ENCODE measurements at places on chromosomes 16 and 17.

- no peak for DNase-seq
Observed at GRCh38 chr17:34996422-34997285, 16.3 kb downstream of the LIG3 start.

DNA sequence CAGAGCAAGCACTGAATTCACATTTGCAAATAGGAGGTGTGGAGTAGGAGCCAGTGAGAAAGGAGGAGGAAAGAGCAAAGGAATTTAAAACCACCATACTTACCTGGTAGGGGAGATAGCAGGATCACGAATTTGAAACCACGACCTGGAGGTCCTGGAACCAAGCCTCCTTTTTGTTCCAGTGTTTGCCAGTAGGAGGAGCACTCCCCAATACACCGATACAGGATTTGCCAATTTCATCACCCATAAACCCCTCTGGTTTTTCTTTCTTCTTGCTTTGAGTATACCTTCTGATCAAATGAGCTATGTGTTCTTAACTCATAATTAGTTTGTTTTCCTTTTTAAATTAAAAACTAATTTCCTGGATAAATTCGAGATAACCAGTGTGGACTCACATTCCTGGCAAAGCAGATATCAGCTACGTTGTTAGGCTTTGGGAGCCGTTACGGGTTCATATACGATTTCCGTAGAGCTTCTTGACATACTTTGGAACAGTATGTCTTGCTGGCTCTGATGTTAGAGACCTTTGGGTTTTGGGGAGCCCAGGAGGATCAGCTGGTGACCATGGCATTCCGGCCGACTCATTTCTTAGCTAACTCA is 22.7 kb downstream of the BCO1 start:
- DNase-seq, result no peak

GRCh38 chr16:62298600-62298999 is 262.4 kb upstream of the CDH8 start:
- DNase-seq, result no peak

DNA sequence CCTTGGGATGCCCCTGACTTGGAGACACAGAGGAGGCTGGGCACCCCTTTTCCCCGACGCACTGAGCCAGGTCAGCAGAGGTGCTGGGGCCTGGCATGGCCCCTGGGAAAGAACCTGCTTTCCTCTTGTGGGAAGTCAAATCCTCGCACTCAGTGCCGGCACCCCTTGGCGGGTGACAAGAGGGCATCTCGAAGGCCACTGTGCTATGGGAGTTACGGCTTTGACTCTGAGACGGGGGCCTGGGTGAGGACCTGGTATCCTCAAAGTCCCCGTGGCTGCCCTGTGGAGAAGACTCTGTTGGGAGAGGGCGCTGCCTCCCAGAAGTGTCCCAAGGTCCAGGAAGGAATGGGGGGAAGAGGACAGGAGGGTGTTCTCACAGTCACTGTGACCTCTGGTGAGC is 117.0 kb downstream of the METRNL start:
- no peak for DNase-seq

GRCh38 chr16:69511651-69512050 is 54.1 kb upstream of the NFAT5 start:
- DNase-seq, result no peak

GRCh38 chr17:31328160-31328535 is 6.7 kb upstream of the EVI2A start:
- no peak for DNase-seq
